ENCODE measurements at places on chromosomes 12 and 14. TPM values are rescaled to one million over a fixed set of nuclear protein-coding genes. Genes with fewer than 3 reads are reported as not detected.

COL2A1 gene
- total RNA-seq = not detected

CLMN gene
- total RNA-seq = 0.23 TPM

KCNC2 gene
- under 0.01 TPM for total RNA-seq

LRRC10 gene
- total RNA-seq = not detected

NFE2 gene
- total RNA-seq = not detected

MYF5 gene
- total RNA-seq = not detected

DAO gene
- total RNA-seq = not detected

RASSF3 gene
- total RNA-seq = 22.1 TPM

TAS2R8 gene
- total RNA-seq = not detected

All from smooth muscle cell of the coronary artery (primary cell).